Left colon (tissue), 2 donors: ENCODE measurements at places on chromosomes 16 and 17. TPM values are rescaled to one million over a fixed set of nuclear protein-coding genes. Genes with fewer than 3 reads are reported as not detected.

RBFOX1 gene
- 11.2 TPM for total RNA-seq

PRAC1 gene
- 261 TPM for total RNA-seq

CCL1 gene
- not detected for total RNA-seq

CCDC40 gene
- total RNA-seq = 2.1 TPM

WNT3 gene
- 0.39 TPM for total RNA-seq

OR2C1 gene
- not detected for total RNA-seq

MT1F gene
- 9.0 TPM for total RNA-seq

AIPL1 gene
- total RNA-seq = not detected

RMI2 gene
- 5.5 TPM for total RNA-seq

BCL6B gene
- 2.6 TPM for total RNA-seq

SETD1A gene
- total RNA-seq = 15.0 TPM
